HL-60 (cell line): ENCODE measurements at places on chromosomes 3 and 15.

- peak; percentile 5 for DNase-seq
Observed at GRCh38 chr15:83100097-83100646, 7.3 kb upstream of the TM6SF1 start.

DNA sequence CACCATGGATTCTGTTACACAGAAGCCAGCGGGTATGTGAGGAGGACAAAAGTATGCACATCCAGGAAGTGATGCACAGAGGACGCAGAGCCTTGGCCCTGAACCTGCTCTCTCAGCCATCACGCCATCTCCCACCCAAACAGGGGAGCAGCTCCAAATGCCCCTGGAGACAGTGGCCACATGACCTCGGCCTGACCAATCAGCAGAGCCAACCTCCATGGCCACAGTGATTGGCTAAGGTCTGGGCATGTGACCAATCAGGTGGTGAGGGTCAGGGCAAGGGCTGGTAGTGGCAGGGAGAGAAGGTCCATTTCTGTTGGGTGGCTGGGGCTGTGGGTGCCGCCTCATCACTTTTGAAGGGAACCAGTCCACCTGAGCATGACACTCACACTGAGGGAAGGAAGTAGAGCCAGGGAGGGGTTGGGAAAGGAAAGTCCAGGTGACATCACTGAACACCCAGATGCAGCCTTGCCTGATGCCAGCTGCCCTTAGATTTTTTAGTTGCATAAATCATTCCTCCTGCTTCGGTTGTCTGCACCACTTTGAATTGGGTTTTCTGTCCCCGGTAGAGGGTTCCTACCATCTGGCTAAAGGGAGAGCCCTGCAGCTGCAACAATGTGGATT is 70.3 kb upstream of the IQSEC1 start:
- no peak for DNase-seq

DNA sequence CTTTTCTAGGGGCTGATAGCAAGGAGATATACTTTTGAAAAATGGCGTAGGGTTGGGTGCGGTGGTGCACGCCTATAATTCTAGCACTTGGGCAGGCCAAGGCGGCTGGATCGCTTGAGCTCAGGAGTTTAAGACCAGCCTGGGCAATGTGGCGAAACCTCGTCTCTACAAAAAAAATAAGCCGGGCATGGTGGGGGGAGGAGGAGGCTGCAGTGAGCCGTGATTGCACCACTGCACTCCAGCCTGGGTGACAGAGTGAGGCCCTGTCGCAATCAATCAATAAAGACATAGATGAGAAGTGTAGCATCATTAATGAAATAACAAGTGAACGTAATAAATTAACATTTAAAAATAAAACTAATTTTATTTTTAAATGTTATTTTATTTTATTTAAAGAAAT is 134.6 kb downstream of the SLCO3A1 start:
- DNase-seq: no peak

DNA sequence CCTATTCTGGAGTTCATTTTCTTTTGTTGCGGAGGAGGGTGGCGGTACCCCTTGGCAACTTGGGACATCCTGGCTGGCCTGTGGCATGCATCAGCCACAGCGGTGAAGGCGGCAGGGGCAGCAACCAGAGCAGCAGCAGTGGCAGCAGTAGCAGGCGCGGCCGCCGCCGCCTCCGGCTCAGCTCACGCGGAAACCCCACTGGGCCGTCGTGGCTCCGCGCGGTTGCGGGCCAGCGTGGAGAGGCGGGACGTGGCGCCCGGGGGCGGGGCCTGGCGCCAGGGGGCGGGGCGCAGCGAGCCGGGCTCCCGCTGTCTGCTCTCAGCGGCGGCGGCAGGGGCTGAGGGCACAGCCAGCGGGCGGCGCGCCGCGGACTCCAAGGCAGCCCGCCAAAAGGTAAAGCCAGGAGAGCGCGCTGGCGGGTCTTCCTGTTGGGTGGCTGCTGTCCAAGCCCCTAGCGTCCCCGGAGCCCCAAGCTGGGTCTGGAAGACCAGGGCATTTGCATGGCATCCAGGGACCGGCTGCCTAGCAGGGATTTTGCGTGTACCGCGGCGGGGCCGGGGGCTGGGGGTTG is 334.4 kb upstream of the THRB start:
- no peak for DNase-seq

DNA sequence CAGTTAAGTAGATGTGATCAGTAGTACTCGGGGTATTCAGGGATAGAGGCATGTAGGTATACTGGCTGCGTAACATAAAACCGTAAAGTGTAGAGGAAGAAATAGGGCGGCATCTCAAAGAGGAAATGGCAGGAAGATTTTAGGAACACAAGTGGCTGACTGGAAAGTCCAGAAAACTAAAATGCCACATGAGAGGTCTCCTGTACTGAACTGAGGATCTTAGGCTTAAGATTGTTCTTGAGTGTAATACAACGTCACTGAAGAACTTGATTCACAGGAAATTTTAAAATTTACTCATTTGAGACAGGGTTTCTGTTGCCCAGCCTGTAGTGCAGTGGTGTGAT is 2.3 kb upstream of the LMLN start:
- no peak for DNase-seq

GRCh38 chr15:22231603-22232002 is 151.3 kb downstream of the OR4M2 start:
- no peak for DNase-seq
